ENCODE measurements at places on chromosomes 11 and 22.

GRCh38 chr11:57370251-57370650 is 10.7 kb downstream of the PRG3 start:
- peak; percentile 91 for DNase-seq

DNA sequence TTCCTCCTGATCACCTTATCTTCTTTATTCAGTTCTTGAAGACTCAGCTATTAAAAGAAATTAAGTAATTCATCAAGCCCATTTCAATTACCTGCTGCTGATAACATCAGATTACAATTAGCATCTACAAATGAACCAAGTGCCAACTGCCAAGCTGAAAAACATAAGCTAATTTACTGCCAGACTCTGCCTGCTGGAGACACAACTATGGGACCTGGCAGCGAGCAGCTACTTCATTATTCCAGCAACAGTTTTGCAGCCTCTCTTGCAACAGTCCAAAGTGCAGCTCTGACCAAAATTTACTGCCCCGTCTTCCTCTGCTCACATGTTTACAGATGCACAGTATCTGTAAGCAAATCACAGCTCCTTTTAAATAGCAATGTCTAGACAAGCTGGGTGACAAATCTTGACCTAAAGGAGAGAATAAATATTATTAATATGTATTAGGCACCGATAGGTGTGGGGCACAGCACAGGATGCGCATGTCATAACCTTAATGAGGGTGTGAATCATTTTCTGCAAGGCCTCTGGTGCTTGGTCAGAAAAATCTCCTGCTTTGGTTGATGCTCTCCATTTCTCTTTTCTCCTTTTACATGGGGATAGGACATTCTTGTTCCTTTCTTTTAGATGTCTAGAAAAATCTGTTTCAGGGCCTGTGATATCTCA is 232.2 kb upstream of the PITPNB start:
- no peak for DNase-seq

GRCh38 chr11:95922099-95922498 is 1.8 kb downstream of the MTMR2 start:
- DNase-seq, result no peak

GRCh38 chr22:19775496-19776325 is 15.1 kb downstream of the TBX1 start:
- no peak for DNase-seq

GRCh38 chr11:112318184-112318591 is 57.5 kb upstream of the PLET1 start:
- DNase-seq, result peak; percentile 91

DNA sequence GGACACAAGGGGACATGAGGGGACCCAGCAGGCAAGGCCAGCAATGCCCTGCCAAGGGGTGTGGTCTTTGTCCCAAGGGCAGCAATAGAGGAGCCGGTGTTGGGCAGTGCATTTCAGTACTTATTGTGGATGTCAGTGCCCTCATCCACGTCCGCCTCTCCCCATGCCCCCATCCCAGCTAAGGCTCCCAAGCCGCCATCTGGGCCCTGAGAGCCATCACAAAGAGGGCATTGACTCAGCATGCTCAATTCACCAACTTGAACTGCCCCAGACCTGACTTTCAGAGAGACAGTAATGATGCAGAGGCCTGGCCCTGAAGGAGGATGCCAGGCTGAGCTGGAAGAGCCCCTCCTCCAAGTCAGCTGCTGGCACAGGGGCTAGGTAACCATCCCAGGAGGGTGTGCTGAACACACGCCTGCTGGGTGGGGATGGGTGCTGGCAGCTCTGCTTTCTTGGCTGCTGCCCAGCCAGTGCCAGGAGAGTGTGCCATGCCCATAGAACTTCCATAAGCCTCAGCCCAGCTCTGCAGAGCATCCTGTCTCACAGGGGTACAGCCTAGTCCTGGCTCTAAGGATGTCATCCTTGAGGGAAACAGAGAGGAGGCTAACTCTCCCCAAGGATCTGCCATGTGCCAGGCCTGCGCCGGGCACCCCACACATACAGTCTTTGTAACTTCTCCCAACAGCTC is 46.5 kb downstream of the PDE2A start:
- no peak for DNase-seq

GRCh38 chr11:115324581-115325432 is 179.4 kb downstream of the CADM1 start:
- peak; percentile 63 for DNase-seq

- DNase-seq, result peak; percentile 25
Measured at GRCh38 chr11:109304159-109304558, 117.8 kb upstream of the C11orf87 start.

DNA sequence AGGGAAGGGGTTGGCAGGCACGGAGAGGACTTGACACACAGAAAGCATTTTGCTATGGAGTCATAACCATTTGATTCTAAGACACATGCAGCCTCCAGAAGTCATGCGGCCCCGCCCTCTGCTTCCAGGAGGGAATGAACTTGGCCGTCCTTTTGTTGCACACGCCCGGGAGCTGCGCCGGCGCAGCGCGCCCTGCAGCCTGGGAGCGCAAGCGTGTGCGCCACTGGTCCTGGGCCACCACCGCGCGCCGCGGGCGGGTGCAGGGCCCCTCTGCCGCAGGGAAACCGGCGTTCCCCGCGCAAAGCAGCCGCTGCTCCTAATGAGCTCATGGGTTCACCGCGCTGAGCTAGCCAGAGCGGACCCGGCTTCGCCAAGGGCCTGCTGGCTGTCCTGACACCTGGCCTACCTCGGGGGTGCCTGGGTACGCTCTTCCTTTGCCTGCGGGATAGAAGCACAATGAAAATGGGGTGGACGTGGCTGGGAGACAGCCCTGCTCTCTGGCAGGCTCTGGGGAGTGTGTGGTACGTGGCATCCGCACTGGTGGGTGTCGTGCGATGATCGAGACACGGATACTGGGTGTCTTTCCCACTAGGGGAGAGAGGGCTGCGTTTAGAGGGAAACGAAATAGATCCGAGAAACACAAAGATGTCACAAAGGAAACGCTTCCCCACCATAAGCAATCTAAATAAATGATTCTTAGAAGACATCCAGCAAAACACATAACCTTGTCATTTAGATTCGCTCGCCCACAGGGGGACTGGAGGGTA is 669 bp downstream of the MICAL3 start:
- peak; percentile 96 for DNase-seq

- peak; percentile 91 for DNase-seq
Measured at GRCh38 chr11:109037856-109038780, 373.2 kb downstream of the DDX10 start.

GRCh38 chr11:44726283-44727113 is at the start of gene TSPAN18:
Gene TSPAN18, plus strand, starts transcription at chr11:44726962. Its CDS starts 179,455 bp downstream, at chr11:44906417.
- DNase-seq, result peak; percentile 32

- no peak for DNase-seq
Measured at GRCh38 chr11:117646411-117646810, 150.6 kb downstream of the DSCAML1 start.

GRCh38 chr11:102411142-102411541 is 41.4 kb downstream of the TMEM123 start:
- DNase-seq, result no peak

GRCh38 chr22:20173246-20173645 is 22.4 kb upstream of the CCDC188 start:
- no peak for DNase-seq

GRCh38 chr11:118916842-118917388 is 8.8 kb downstream of the BCL9L start:
- DNase-seq, result peak; percentile 89

DNA sequence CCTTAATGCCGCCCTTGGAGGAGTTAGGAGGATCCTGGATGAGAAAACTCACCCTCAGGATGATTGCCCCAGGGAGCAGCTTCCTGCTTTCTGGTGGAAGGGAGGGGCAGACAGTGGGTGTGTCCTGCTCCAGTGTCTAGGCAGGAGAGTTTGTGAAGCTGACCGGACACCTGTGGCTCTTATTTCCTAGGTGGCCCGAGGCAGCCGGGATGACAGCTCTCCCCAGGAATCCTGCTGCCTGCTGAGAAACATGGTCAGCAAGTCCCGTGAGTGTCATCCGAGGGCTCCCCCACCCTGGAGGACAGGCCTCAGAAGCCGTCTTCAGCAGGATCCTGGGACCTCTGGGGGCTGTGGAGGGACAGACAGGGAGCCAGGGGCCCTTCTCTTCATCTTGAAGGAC is 50.4 kb downstream of the ST3GAL4 start:
- DNase-seq, result no peak

DNA sequence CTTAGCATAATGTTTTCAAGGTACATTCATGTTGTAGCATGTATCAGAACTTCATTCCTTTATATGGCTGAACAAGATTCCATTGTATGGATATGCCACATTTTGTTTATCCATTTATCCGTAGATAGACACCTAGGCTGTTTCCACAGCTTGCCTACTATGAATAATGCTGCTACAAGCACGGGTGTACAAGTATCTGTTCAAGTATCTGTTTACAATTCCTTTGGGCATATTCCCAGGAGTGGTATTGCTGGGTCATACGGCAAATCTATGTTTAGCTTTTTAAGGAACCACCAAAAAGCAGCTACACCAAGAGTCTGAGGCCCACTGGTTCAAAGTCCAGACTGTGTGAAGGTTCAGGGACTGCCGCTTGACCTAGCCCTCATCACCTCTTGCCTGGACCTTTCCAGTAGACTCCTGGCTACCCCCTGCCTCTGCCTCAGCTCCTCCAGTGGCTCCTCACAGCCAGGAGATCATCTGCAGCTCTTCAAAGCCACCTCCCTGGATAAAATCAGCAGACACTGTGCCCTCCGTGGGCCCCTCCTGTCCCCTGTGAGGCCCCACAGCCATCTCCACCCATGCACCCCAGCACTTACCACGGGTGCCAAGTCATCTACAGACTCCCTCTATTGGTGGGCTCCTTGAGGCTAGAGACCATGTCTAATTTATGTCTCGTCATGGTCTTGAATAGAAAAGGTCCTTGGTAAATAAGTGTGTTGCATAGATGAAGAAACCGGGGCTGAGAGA is 160.3 kb downstream of the MN1 start:
- DNase-seq, result no peak

DNA sequence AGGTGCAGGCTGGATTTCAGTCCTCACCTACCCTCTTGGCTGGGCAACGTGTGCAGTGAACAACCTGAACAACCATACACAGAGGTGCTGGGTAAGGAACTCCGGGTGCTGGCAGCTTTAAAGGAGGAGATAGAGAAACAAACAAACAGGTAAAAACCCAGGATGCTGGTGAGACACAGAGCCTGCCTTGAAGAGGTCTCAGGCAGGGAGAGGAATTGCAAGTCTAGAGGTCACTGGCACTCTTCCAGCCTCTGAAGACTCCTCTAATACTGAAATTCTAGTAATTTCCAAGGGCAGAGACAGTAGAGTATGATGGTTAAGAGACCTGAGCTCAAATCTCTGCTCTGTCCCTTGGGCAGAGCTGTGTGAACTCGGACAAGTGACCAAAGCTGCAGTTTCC is 192.5 kb downstream of the CEP164 start:
- DNase-seq, result peak; percentile 32

- DNase-seq, result peak; percentile 38
Measured at GRCh38 chr11:125110506-125110905, 920 bp downstream of the TMEM218 start.

DNA sequence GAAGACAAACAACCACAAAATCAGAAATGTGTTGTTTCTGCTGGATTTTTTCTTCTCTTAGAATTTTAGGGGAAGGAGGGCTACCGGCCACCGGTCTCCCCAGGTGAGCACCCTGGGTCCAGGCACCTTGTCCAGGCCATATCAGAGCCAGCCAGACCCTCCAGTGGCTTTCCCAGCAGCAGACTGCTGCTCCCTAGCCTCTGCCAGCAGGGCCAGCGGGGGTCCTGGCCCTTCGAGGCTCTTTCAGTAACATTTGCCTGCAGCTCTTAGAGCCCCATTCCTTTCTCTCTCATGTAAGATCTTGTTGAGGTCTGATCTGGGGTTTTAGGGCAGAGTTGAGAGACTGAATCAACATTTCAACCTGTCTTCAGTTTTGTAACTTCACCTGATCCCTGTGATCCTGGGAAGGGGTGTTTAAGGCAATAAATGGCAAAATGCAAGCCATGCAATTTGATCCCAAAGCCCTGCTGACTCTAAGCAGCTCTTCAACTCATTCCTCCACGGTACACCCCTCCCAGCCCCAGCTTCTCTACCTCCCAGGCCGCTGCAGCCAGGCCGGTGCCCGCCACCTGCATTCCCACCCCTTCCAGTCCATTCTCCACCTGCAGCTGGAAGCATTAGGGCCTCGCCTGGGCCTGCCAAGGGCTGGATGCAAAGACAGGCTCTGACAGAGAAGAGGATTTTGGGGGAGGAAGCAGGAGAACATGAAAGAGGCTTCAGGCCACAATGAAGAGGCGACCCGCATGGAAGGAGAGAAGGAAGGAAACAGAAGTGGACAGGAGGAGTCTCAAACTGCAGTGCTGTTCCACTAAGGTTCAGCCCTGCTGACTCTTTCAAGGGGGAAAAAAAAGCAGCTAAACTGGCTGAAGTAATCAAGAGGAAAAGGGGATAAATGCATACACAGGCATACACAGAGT is 113.0 kb upstream of the FGF3 start:
- no peak for DNase-seq

GRCh38 chr22:42549331-42550060 is 4.3 kb upstream of the SERHL2 start:
- DNase-seq, result no peak

DNA sequence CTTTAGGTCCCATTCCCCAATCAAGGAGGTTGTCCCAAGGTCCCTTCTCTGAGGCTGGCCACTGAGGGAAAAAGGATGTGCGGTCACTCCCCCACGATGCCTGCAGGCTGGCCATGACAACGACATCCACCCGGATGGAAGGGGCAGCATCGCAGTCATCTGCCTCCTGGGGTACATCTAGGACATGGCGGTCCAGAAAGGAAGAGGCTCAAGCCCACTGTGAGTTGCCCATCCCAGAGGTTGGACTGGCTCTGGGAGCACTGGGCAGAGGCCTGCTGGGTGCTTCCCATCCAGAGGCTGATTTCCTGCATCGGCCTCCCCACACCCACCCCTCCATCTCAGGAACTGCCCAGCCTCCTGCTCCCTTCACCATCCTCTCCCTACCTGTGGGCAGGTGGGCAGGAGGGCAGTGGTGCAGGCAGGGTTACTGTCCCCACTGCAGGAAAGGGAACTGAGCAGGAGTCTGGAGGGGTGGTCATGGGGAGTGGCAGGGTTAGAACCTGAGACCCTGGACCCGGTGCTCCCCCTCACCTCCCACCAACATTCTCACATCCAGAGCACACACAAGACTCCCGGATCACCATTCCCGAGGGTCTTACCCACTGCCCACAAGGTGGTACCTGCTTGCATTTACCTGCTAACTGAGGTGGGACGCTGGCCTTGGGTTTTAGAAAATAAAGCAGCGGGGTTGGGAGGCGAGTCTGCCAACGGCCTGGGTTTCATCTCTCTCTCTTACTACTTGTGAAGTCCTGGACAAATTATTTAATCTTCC is 4.4 kb downstream of the RCE1 start:
- no peak for DNase-seq

Data from GM23248 (cell line).